ENCODE measurements at places on chromosomes 4 and X.

DNA sequence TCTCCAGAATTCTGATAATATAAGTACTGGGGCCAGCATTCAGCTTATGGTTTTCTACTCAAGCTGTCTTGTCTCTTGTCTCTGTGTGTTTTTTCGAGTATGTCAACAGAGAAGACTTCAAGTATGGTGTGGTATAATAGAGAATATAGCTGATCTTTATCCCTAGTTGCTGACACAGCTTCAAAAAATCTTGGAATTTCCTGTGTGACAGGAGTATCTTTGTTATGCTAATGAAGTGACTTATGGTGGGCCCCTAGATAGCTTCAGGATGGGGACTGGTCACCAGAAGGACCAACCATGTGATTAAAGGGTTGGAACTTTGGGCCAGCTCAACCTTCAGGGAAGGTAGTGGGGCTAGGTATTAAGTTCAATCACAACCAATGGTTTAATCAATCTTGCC lies 2.9 kb downstream of the GPRASP3 start:
- no peak for DNase-seq

DNA sequence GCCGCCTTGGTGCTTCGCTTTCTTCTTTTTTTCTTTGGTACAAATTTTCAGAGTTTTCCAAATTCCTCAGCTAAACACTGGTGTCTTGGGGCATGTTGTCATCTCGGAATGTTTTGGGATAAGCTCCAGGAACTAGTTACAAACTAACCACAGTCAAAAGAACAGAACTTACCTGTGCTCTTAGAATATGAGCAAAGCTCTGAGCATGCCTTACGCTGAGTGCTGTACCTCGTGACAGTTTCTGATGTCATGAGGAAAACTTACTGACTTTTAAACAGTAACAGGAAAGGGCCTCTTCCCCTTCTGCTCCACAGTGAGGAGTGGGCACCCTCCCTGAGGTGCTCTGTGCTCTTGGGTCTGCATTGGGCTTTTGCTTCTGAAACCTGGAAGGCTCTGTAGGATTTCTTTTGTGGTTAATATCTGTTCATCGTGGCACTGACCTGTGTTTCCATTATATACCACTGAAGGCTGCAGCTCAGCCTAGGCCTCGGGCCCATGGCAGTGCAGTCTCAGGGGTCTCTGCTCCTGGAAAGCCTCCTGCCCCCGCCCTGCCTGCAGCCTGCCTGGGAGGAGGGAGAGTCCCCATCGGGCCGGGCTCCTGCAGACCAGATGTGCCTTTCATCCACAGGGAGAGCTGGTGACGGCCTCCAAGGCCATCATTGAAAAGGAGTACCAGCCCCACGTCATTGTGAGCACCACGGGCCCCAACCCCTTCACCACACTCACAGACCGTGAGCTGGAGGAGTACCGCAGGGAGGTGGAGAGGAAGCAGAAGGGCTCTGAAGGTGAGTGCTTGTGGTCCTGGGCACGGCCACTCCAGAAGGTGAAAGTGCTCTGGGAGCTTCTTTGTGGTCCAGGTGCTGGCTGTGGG lies 48.7 kb downstream of the NOP14 start:
- DNase-seq: no peak

DNA sequence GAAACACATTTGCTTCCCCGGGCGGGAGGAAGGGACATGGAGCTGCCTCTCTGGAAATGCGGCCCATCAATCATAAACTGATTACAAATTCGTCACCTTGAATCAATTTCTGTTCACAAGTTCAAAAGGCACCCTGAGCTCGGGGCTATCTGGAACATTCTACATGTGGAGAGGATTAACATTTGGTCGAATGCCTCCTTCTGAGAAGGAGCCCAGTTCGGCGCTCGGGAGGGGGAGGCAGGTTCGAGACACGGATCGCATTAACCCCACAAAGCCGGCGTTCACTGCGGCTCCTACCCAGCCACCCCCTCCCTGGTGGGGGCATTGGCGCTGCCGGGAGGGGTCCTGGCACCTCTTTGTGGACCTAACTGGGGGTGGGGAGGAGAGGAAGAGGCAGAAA lies 108.0 kb downstream of the CPZ start:
- DNase-seq: no peak

DNA sequence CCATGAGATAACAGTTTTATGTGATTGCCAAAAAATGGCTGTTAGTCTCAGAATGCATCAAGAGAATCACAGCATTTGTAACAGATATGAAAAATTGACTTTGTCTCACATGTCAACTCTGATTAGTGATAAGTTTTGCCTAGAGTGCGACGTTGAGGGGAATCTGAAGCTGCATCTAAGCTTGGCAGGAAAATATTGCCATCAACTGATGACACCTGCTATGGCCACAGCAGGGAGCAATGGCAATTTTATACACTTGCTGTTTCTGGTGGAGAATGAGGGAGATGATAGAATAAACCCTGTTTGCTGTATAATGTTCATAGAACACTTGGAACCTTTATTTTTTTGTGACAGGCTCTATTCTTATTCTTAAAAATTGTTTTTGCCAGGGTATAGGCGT lies 205.4 kb upstream of the GNPDA2 start:
- DNase-seq: no peak

GRCh38 chrX:79300856-79301255 lies 66.3 kb downstream of the ITM2A start:
- no peak for DNase-seq

DNA sequence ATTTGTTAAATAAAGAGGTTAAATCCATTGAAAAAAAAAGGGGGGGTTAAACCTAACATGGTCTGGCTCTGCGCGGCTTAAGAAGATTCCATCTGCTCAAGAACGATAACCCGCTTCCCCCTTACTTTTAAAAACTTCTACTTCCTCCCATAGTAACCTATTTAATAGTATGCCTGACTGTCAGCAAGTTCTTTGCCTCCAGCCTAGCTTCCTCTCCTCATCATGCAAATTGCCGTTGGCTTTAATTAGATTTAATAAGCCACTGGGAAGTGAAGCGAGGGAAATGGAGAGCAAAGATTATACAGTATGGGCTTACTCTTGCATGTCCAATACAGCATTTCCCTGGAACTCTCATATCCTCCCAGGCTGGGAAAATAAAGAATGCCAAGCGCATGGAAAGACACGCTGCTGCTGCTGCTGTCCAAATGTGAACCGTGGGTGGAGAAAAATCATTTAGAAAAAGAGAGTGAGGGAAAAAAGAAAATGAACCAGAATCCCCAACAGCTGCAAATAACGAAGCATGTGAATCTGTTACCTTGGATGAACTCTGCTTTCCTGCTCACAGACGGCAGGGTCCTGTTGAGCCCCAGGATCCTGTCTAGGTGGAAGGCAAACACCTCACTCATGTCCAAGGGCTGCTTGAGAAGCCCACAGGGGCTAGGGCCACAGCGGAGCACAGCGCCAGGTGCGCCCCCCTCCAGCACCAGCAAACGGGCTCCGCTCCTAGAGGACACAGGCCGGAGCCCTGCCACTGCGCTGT lies 2.7 kb downstream of the GASK1B start:
- no peak for DNase-seq

- no peak for DNase-seq
Measured at GRCh38 chrX:80648023-80648422, 161.7 kb downstream of the BRWD3 start.

GRCh38 chrX:15173411-15173810 lies 96.5 kb downstream of the ASB9 start:
- no peak for DNase-seq
